Progenitor cell of endocrine pancreas (in vitro differentiated cells): ENCODE measurements at places on chromosomes 12 and 14.

- no peak for DNase-seq
Observed at GRCh38 chr12:7112041-7112440, 3.0 kb upstream of the C1RL start.

- DNase-seq = peak; percentile 20
Observed at GRCh38 chr14:90382491-90383125, 14.2 kb upstream of the CALM1 start.

DNA sequence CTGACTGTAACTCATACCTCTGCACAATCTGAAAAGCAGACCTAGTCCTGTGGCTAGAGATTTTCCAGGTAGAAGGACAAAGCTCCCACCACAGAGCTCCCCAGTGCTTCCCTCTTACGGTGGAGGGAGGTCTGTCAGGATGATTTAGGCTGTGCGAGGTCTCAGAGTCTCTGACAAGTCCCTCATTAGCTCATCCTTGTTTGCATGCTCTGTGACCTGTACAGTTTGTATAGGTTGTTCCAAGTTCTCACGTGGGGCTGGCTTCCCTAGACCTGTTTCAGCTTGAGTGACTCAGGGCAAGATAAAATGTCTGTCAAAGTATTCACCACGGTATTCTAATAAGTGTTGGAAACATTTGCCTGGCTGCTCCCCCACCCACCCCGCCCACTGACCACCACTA, 34.8 kb downstream of the ASCL1 start:
- DNase-seq = no peak

GRCh38 chr14:73246387-73247150, 9.3 kb downstream of the PAPLN start:
- DNase-seq = no peak

DNA sequence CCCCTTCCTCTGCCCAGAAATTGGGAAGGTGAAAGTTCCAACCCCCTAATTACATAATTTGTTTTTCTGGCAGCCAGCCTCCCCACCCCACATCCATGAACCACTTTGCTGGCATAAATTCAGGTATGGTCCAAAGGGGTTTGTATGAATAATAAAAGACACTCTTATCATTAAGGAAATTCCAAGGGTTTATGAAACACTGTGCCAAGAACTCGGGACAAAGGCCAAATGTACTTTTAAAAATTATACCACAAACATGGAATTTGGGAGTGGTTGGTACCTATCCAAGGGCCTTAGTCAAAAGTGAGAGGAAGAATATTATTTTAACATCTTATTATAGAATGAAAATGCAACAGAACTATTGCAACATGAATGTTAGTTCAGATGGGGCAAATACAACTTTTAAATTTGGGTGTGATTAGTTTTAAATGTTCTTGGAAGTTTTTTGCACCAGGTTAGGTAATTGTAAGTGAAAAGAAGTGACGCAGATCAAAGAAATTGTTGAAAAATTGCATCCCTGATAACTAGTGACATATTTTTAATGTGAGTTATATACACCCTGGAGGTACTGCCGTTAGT, 217.8 kb downstream of the TMEM117 start:
- DNase-seq = no peak

- DNase-seq = no peak
Observed at GRCh38 chr14:75297411-75298040, 18.9 kb downstream of the FOS start.

GRCh38 chr12:120339256-120339655, 11.7 kb upstream of the PLA2G1B start:
- no peak for DNase-seq

DNA sequence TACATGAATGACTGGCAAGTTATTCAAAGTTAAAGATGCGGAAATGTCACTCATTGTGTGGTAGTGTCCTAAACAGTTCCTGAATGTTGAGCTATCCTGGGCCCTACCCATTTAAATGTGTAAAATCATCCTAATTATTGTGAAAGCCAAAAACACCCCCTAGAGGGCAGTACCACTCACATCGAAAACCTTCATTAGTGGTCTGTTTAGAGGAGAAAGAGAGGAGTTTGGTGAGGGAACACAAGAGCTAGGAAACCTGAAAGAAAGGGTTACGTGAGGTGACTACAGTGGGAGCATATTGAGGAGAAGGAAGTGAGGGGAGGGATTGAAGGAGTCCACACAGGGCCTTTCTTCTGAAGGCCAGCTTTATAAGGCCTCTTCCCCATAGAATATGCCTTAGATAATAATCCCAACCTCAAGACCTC, 2.5 kb upstream of the TEP1 start:
- no peak for DNase-seq

DNA sequence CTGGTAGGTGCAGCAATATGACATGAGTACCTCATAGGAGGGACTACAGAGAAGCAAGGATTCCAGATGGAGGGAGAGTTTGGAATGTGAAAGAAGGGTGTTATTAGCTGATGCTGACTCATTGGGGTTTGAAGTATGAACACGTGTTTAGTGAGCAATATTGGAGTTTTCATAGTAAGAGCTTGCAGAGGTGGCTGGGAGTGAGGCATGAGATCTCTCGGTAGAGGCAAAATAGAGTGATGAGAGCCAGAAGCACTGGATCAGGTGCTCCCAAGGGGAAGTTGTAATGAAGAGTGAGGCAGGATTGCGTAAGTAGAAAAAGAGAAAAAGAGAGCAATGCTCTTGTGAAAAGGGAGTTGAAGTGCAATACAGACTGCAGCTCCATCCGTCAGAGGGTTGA, 42.1 kb downstream of the MGST1 start:
- no peak for DNase-seq

- no peak for DNase-seq
Observed at GRCh38 chr12:23004473-23005020, 379.6 kb downstream of the ETNK1 start.

DNA sequence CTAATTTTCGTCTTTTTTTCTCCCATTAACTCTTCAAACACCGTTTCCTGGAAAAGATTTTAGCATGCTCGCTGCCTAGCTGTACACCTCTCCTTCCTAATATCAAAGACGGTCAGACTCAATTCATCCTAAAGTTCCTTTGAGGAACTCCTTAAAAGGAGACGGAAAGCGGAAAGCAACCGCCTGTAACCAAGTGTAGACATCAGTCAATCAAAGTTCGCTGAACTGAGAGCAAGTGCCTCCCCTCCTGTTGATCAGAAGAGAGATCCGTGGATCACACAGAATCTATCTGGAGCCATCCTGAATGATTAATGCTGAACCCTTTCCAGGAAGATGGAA, 412 bp upstream of the TEP1 start:
- no peak for DNase-seq

DNA sequence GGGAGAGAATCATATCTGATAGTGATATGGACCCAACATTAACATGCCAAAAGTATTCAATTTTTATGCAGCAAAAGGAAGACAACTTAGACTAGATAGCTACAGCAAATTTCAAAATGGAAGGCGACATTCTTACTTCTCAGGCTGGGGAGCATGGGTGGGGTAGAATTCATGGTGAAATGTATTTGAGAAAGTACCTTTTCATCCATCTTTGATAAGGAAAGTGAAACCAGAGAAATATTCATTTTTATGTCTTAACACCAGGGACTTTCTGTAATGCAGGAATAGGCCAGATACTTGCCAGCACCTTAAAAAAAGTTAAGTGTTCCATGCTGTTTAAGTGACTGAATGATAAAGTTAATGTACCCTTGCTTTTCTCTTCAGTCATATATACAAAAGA, 13.4 kb downstream of the BTG1 start:
- no peak for DNase-seq

DNA sequence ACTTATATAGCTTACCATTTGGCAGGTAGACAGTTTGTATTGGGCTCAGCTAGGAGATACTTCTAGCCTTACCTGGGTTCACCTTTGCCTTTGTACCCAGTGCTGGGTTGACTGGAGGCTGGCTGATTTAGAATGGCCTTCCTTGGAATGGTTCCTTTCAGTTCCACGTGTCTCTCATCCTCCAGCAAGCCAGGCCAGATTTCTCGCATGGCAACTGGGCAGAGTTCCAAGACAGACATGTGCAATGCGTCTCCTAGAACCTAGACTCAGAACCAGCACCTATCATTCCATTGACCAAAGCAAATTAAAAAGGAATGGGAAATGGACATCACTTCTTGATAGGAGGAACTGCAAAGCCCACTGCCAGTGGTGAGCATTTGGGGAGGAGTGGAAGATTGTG, 79.1 kb upstream of the BDKRB2 start:
- DNase-seq = no peak

DNA sequence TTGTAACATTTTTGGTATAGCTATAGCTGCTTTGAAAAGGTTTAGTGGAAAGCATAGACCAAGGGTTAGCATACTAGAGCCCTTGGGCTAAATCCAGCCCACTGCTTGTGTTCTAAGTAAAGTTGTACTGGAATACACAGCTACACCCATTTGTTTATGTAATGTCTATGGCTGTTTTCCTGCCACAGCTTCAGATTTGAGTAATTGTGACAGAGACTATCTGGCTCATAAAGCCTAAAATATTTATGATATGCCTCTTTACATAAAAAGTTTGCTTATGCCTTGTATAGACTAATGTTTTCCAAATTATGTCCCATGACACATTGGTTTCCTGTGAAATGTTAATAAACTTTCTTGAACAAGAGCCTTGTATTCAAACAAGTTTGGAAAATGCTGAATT, 234.8 kb upstream of the ATP2B1 start:
- no peak for DNase-seq

GRCh38 chr14:55160989-55161388, 30.4 kb downstream of the DLGAP5 start:
- DNase-seq = no peak

- no peak for DNase-seq
Observed at GRCh38 chr12:98374007-98374406, 141.4 kb upstream of the TMPO start.

- no peak for DNase-seq
Observed at GRCh38 chr12:103441437-103442181, 54.2 kb downstream of the C12orf42 start.

DNA sequence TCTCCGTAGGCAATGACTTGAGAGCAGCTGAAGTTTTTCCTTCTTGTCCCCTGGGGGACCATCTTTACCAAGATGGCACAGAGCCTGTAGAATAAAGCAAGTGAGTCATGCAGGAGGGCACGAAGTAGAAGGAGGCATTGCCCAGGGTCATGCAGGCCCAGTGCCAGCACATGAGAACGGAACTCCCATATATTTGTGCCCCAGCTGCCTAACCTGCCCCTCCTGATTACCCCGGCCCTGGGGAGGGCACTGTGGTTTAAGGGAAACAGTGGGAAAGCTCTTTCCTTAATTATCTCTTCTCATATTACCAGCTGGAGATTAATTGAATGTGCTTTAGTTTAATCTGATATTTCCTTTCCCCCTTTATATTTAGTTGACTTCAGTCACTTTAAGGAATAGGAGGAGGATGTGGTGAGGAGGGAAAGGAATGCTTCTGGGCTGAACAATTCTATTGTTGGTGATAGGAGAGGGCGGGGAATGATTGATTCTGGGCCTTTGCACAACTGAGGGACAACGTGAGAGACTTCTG, 51.9 kb downstream of the RASSF8 start:
- DNase-seq = no peak

DNA sequence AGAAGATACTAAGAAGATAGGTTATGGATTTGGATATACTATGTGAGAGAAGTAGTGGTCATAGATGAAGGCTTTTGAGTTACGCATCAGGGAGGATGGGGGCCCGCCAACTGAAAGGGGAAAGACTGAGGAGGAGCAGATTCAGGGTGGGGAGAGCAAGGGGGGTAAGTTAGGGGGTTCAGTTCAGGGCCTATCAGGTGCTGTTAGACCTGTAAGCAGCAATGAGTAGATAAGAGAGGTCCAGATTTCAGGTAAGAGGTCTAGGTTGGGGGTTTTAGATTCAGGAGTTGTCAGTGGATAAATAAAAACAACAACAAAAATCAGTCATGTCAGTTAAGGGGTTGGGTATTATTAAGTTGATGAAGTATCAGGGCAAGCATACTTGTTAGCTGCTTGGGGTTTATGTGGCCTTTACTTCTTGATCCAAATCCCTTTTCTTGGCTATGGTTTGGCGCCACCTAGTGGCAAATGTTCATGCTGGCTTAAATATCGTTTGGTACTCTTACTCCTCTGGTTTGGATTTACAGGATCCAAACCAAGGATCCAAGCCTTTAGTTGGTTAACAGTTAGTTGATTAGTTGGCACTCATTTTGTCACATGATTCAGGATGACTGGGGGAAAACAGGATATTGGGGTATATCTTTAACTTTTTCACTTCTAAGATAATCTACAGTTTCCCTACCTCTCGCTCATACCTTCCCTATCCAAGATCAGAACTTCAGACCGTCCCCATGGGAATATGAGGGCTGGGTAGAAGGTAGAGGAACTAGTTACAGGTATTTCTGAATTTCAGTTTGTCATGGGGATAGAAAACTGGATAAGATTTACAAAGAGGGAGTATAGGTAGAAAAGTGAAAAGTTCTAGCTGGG, 65.1 kb downstream of the PCNX1 start:
- peak; percentile 63 for DNase-seq

GRCh38 chr14:39665075-39665475, 232.8 kb upstream of the FBXO33 start:
- no peak for DNase-seq

DNA sequence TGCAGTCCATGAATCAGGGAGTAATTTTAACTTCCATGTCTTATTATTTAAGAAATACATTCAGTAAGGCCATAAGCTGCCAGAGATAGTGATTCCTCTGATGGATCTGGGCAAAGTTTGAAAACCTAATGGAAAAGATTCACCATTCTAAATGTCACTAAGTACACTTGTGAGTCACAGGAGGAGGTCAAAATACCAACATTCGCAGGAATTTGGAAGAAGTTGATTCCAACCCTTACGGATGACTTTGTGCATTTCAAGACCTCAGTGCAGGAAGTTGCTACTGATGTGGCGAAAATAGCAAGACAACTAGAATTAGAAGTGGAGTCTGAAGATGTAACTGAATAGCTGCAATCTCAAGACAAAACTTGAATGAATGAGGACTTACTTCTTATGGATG, 69.8 kb downstream of the OSBPL8 start:
- DNase-seq = no peak

DNA sequence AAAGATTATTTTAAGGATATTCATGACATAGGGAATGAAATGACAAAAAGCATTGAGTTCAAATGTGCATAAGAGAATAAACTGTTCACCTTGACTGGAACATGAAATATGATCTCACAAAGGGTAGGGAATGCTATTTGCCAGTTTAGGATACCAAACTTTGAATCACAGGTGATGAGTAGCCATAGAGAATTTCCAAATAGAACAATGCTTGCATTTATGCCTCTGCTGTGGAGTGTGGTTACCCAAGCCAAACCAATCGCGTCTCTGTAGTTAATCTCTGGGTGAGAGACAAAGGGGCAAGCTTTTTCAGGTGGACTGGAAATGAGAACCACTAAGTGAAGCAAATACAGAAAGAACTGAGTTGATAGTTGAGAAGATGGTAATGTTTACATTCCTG, 371.1 kb upstream of the RPL10L start:
- no peak for DNase-seq

- no peak for DNase-seq
Observed at GRCh38 chr12:87165733-87166375, 863.3 kb downstream of the C12orf50 start.

DNA sequence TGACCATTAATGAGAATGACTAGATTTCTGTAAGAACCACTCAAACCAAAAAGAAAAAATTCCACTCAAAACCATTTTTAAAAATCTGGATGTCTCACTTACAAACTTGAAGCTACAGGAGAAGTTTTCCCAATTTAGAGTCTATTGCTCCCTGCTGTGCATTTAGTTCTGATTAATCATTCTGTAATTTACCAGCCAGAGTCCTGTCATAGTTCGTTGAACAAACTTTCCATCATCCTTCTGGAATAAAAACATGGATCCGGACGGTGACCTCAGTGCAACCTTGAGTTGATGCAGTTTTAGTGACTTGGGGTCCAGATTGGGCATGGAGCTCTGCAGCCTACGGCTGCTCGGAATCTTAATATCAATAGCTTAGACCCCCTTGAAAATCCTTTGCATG, 73.4 kb downstream of the PRMT8 start:
- no peak for DNase-seq
